ENCODE measurements at places on chromosomes 6 and 20. TPM values are rescaled to one million over a fixed set of nuclear protein-coding genes. Genes with fewer than 3 reads are reported as not detected.

Gene PSMB9
- total RNA-seq: 5.4 TPM

Gene CST7
- not detected for total RNA-seq

Gene SMIM8
- 0.87 TPM for total RNA-seq

DNA sequence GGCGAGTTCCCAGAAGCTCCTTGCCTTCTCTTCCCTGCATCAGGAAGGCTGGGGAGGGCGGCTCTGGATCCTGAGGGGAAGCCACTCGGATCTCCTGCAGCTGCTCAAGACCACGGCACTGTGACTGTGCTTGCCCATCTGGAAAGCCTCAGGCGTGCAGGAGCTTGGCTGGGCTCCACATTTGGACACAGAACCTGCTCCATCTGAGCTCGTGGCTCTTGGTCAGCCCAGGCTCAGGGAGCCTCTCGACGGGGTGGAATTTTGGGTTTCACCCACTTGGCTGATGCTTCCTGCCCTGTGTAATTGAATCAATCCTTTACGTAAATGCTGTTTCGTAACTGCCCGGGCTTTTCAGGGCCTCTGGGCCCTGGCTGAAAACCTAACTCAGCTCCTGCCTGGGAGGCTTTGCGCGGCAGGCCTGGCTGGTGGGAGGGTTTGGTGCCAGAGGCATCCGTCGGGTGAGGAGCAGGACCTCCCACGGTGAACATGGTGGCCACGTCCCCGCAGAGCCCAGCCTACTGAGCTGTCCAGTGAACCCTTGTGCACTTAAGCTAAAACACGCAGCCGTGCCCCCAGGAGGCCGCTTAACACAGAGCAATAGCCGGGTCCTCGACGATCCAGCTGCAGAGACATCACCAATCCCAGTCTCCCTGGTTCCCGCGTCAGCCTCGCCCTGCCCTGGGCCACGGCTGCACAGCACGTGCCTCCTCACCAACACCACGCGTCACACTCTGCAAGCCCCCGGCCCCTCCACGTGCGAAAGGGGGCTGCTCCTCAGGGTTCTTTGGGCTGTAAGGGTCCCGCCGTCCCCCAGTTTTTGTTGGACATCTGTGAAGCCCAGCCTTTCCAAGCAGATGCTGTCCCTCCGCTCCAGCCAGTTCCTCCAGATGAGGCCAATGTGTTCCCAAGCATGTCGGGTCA is 241.0 kb downstream of the DLL1 start:
- peak; percentile 93 for DNase-seq
- no peak overlapping the region for H3K4me3 ChIP-seq
- no peaks in the 10 kb centered on the region for H3K27me3 ChIP-seq
- no peaks in the 10 kb centered on the region for H3K36me3 ChIP-seq
- H3K27ac ChIP-seq: peak overlapping the region; percentile 86
- H3K4me1 ChIP-seq: peaks cover 39% of the 10 kb centered on the region

Gene RIMS4
- total RNA-seq: not detected

GRCh38 chr6:157885211-157885788 is 62.3 kb downstream of the SNX9 start:
- peak; percentile 54 for DNase-seq
- H3K27ac ChIP-seq: no peak overlapping the region
- peaks cover 19% of the 10 kb centered on the region for H3K4me1 ChIP-seq
- no peak overlapping the region for H3K4me3 ChIP-seq

DNA sequence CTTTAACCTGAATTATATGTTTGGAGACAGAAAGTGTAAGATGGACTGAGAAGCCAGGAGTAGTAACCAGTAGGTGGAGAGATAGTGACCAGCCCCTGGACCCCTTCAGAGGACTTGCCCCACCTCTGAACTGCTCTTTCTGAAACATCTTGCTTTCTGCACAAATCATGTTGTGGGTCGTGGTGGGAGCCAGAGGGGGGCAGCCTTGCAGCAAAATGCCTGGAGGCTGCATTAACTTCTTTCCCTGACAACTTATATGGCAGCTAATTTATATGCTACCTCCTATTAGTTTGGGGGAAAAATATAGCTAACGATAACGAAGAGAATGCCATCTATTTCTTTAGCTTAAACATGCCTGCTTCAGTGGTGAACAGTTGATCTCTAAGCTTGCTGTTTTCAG is 859.8 kb downstream of the MAFB start:
- H3K27me3 ChIP-seq: no peaks in the 10 kb centered on the region
- H3K4me1 ChIP-seq: no peaks in the 10 kb centered on the region
- no peak overlapping the region for H3K27ac ChIP-seq
- H3K4me3 ChIP-seq: no peak overlapping the region

Gene CTAGE9
- not detected for total RNA-seq

Gene RIPPLY2
- not detected for total RNA-seq

Gene HLA-DQA1
- 6.4 TPM for total RNA-seq

DNA sequence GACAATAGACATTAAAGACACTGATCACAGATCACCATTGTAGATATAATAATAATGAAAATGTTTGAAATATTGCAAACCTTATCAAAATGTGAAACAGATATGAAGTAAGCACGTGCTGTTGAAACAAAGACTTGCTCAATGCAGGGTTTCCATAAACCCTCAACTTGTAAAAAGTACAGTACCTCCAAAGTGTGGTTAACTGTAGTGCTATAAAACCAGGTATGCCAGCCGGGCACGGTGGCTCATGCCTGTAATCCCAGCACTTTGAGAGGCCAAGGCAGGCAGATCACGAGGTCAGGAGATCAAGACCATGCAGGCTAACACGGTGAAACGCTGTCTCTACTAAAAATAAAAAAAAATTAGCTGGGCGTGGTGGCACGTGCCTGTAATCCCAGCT is 96.6 kb downstream of the ZFAND3 start:
- no peak overlapping the region for H3K27ac ChIP-seq
- peaks cover 6% of the 10 kb centered on the region for H3K4me1 ChIP-seq
- DNase-seq: no peak

Gene PHACTR3
- total RNA-seq: 3.7 TPM

Gene MAPK13
- total RNA-seq: 95.9 TPM
